Mesothelial cell of epicardium (in vitro differentiated cells): ENCODE measurements at places on chromosomes 1 and 21.
A peak's percentile ranks its signal among the peaks of the same experiment; 100 is the strongest.

GRCh38 chr1:52533713-52534112 is 19.2 kb downstream of the TUT4 start:
- DNase-seq, result no peak

DNA sequence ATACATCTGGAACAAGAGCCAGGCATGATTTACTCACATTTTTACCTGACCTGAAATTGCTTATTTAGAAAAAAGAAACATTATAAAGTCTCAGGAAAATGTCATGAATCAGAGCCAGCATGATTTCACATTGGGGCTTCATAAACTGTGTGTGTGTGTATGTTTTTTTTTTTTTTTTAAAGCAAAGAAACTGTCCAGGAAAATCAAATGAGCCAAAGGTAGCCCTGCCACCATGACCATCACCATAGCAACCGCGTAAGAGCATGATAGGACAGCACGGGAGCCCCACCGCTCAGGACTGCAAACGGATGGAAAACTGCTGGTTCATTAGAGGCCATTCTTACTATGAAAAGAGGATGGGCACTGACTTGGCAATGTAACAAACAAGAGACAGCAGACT is 139.2 kb downstream of the NTMT2 start:
- no peak for DNase-seq

GRCh38 chr1:240691909-240692705 is 80.2 kb upstream of the GREM2 start:
- DNase-seq, result no peak

- no peak for DNase-seq
These were observed 43.7 kb upstream of the GOLT1A start for GRCh38 chr1:204257446-204257845.

DNA sequence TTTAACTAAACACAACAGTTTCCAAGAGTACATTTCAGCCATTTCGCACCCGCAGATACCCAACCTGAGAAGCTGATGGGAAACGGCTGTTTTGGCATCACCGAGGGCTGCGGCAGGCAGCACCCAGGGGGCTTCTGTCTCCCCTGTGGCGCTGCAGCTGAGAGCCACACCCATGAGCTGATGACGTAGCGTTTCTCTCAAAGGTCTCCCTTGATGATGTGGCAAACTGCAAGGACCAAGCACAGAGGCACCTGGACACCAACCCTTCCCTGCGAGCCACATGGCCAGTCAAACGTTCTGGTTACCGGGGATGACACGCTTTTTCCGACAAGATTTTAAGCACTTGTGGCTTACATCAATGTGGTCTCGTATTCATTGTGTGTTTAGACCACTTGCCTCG is 150.8 kb upstream of the ERG start:
- DNase-seq, result no peak

DNA sequence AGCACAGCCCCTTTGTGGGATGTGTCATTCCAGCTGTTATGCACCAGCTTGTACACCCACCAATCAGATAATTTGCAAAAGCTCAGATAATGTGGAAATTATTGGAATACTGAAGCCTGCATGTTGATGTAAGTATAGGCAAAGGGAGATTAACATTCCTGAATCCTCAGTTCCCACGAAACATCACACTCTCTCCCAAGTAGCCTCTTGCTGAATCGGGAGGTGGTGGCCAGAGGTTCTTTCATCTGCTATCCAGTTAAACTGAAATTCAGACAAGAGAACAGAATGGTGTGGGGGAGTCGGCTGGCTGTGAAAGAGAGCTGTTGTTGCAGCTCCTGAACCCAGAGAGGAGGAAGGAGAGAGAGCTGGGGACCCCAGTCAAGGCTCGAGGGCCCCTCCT is 170.9 kb downstream of the ZBTB18 start:
- no peak for DNase-seq

- DNase-seq, result no peak
These were observed 14.9 kb downstream of the IL20 start for GRCh38 chr1:206880314-206880713.

DNA sequence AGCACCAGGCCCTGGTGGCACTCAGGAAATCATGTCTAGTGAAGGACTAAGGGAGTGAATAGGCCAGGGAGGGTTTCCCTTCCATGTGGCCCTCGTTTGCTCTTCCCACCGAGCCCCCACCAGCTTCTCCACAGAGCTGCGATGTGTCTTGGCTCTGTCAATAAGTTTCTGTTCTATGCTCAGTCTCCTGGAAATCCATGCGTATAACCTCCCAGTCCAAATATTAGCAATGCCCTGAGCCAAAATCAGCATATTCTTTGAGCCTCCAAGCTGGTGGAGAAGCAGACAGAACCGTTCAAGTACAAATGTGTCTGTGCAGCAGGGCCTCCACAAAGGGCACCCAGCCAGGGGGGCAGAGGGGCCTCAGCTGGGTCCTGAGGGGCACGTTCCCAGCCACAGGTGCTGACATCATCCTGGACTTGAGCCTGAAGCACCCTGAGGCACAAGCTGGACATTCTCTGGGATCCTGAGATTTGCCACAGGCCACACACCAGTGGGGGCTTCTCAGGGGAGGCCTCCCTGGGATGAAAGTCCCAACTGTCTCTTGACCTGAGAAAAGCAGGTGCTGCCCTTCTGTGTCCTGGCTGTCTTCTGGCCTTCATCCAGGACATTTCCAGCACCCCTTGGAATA is 350.5 kb upstream of the VAMP3 start:
- DNase-seq, result peak; percentile 17

DNA sequence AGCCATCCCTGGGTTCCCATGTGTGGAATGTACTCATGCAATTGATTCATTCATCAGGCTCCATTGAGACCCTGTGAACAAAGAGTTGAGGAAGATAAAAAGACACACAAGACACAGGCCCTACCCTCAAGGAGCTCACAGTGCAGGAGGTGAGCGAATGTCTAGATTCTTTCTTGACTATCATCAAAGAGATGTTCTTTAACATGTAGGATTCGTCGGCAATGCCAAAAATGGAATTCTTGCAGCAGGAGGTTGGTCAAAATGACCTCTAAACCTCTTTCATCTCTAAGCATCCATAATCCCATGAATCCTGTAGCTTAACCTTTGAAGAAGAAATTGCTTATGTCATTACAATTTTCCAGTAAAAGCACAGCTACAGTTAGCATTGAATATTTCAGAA is 27.9 kb upstream of the TTF2 start:
- DNase-seq, result no peak

DNA sequence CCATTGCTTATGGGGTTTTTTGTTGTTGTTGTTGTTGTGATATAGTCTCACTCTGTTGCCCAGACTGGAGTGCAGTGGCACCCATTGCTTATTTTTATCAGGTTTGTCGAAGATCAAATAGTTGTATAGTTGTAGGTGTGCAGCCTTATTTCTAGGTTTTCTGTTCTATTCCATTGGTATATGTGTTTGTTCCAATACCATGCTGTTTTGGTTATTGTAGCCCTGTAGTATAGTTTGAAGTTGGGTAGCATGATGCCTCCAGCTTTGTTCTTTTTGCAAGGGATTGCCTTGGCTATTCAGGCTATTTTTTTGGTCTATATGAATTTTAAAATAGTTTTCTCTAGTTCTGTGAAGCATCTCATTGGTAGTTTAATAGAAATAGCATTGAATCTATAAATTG is 11.6 kb downstream of the ZNF678 start:
- no peak for DNase-seq

DNA sequence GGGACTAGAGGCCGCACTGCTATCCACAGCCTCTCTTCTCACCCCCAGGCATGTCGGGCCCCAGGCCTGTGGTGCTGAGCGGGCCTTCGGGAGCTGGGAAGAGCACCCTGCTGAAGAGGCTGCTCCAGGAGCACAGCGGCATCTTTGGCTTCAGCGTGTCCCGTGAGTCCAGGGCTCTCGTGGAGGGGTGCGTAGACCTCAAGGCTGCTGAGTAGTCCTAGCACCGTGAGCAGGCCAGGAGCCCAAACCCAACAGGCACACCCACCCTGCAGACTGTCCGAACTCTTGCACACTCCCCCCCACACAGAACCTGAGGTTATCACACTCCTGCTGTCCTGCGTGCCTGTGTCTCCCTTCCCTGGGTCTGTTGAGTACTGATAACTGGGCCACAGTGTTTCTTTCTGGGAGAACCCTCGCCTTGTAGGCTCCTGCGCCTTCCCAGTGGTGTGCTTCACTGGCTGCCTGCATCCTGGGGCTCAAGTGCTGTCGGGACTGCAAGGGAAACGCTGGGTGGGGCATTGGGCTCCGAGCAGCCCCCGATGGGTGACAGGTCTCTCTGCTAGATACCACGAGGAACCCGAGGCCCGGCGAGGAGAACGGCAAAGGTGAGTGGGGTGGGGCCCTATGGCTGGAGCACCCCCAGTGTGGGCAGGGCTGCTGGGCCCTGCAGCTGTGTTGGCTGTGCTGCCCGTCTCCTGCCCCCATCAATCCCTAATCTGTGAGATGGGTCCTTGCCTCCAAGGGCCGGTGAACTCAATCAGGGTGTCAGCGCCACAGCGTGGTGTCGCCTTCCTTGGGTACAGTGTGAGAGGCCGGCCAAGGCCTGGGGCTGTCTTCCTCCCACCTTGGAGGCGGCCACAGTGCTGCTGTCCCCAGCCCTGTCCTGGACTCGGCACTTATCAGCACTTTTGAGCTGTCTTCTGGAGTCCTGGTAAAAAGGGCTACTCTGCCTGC is 4.0 kb upstream of the GJC2 start:
- no peak for DNase-seq

DNA sequence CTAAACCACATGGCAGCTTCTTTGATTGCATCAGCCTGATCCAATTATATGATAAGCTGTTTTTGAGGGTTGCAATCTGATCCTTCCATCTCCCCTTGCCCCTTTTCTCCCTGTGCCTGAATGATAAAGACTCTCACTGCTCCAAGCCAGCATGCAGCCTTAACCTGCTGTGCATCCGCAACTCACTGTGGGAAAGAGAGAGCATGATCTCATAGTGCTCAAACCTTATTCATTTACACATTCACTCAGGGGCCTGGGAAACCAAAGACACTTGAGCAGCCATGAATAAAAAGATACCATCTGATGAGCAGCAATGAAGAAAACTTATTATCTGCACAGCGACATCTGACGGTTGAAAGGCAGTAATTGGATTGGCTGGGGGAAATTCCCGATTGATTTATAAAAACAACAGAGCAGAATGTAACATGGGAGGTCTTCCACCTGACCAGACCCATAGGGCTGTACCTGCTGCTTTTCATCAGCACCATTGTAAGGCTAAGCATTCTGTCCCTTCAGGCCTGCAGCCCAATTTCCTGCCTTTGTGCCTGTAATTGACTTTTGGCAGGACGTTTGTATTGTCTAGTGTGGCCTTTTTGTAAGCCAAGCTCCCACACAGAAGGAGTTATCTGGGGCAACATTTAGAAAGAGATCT is 62.5 kb downstream of the KIAA0040 start:
- no peak for DNase-seq

DNA sequence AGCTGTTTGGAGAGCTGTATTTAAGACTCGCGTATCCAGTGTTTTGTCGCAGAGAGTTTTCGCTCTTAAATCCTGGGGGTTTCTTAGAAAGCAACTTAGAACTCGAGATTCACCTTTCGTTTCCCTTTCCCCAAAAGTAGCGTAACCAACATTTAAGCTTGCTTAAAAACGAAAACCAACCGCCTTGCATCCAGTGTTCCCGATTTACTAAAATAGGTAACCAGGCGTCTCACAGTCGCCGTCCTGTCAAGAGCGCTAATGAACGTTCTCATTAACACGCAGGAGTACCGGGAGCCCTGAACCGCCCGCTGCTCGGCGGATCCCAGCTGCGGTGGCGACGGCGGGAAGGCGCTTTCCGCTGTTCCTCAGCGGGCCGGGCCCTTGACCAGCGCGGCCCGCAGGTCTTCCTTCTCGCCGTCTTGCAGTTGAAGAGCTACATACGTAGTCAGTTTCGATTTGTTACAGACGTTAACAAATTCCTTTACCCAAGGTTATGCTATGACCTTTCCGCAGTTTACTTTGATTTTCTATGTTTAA is 1.9 kb downstream of the OLIG1 start:
- no peak for DNase-seq

- DNase-seq, result no peak
These were observed 13.4 kb downstream of the ENTREP3 start for GRCh38 chr1:155241841-155242264.

- no peak for DNase-seq
These were observed 12.0 kb upstream of the SYT14 start for GRCh38 chr1:209926045-209926444.

DNA sequence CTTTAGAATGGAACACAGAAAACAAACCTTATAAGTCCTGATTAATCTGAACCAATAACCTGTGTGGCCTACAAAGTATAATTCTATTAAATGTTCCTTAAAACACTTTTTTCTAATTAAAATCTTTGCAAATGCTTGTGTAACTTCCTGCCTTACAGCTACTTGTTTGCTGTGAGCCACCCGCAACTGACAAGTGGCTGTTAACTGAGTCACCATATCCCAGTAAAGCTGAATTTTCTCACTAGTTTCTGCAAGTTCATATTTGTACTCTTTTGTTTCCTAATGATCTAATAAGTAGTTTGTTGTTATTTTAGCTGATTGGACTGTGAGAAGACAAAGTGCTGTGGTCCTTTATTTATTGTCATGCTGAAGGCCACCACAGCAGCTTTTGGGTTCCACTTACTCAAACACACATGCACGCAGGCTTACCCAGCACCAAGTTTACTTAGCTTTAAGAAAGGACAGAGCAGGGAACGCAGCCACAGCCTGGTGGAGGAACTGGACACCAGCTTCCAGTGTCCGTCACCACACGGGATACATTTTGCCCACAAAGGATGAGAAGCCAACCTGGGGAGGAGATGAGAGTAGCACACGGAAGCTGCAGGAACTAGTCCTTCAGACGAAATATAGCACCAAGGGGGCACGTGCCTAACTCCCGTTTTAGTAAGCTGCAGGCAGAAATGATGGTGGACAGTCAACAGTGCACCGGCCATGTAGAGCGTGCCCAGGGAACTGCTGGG is 47.8 kb downstream of the LCA5L start:
- DNase-seq, result no peak

DNA sequence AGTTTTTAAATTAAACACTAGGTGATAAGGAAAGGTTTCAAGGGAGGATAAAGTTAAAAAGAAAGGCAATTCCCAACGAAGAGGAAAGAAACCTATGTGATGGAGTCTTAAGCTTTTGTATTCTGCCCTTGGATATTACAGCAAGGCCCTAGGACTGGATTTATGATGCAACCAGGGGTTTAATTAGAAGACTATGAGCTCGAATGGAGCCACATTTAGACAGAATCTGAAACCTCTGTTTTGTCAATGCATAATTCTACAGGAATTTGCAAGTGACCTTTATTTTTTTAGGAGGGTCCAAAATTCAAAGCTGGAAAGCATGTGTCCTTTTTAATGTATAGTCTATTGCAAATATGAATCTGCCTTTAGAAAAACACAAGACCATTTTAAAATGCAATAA is 37.9 kb downstream of the TGFB2 start:
- no peak for DNase-seq

GRCh38 chr1:42768172-42768571 is 1.1 kb downstream of the C1orf50 start:
- no peak for DNase-seq

DNA sequence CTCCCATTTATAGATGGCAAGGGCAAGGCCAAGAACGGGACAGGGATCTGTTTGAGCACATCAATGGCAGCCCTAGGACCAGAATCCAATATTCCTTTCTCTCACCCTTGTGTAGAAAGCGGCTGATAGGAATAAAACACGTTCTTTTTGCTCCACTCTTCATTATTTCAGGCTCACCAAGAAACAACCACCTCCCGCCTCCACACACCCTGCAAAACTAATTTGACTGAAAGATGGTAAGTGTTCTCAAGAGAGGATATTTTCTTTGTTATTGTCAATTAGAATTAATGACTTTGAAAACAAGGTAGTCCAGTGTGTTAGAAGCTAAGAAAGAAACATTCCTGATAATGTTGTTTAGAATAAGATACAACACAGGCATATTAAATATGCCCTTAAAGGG is 11.9 kb upstream of the KNCN start:
- DNase-seq, result no peak
